ENCODE measurements at places on chromosomes 1 and 21.
A peak's percentile ranks its signal among the peaks of the same experiment; 100 is the strongest.

GRCh38 chr1:232407120-232407519 lies 222.8 kb downstream of the SIPA1L2 start:
- DNase-seq, result no peak

DNA sequence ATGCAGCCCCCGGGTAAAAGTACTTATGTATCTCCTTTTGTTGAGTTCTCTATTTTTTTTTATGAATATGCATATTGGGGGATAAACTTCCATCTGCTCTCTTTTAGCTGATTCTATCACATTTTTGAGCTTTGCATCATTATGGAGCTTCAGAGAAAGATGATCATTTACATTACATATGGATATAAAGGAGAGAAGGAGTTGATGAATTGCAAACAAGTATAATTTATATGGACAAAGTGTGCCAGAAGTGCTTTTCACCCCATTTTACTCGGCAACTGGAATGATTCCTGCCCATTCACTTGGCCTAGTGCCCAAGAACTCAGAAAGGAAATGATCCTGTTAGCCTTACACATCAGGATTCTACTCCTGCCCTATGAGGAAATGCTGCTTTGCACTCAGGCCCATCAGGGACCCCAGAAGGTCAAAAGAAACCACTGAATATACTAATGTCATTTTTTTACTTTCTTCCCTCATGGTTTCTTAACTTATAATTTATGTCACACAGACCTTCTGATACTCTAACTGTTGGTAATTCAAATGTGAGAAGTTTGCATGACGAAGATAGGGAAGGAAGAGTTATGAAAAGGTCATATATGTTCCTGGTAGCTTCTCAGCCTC lies 65.6 kb downstream of the SAMSN1 start:
- DNase-seq, result no peak

GRCh38 chr1:56394298-56394697 lies 185.1 kb downstream of the PLPP3 start:
- no peak for DNase-seq

DNA sequence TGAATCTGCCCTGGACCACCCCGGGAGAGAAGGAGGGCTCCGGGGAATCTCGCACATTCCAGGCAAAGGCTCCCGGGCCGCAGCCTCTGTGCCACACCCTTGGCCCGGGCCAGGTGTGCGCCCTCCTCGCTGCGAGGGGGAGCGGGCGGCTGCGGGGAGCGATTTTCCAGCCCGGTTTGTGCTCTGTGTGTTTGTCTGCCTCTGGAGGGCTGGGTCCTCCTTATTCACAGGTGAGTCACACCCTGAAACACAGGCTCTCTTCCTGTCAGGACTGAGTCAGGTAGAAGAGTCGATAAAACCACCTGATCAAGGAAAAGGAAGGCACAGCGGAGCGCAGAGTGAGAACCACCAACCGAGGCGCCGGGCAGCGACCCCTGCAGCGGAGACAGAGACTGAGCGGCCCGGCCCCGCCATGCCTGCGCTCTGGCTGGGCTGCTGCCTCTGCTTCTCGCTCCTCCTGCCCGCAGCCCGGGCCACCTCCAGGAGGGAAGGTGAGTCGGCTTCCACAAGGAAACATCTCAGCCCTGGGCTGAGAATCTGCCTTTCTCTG lies at the start of gene LAMC2:
Gene LAMC2, plus strand, starts transcription at position 324 of the 550 bp plus-strand sequence. Its CDS starts 89 bp downstream, at position 413.
- DNase-seq, result no peak

GRCh38 chr1:244841273-244841927 lies 5.9 kb downstream of the COX20 start:
- no peak for DNase-seq

- DNase-seq, result peak; percentile 38
Observed at GRCh38 chr1:172108161-172108893, 267.0 kb downstream of the DNM3 start.

- no peak for DNase-seq
Observed at GRCh38 chr1:239268007-239268406, 118.4 kb upstream of the CHRM3 start.

- no peak for DNase-seq
Observed at GRCh38 chr1:58223522-58223921, 323.0 kb downstream of the OMA1 start.

GRCh38 chr21:44017601-44018000 lies 5.5 kb downstream of the TRAPPC10 start:
- no peak for DNase-seq

DNA sequence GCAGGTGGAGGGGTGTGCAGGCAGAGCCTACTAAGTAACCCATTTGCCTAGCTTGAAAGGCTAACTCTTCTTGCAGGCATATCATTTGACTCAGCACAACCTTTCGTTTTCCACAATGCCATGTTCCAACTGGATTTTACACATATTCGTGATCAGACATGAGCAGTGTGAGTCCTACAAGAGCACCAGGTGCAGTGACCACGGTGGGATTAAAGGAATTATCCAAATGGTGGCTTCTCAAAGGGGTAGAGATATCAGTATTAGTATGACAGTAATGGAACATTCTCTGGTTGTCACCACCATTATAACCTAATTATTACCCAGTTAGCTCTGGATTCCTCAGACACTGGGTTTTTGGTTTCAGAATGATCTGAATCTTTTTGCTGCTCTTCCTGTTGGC lies 323.5 kb downstream of the LMO4 start:
- DNase-seq, result no peak
